WTC11 (cell line): ENCODE measurements at places on chromosomes 4 and X. TPM values are rescaled to one million over a fixed set of nuclear protein-coding genes. Genes with fewer than 3 reads are reported as not detected.

Gene HPF1
- 34.3 to 40.0 TPM (median 35.5 TPM) in 3 replicates for total RNA-seq

Gene PNPLA4
- total RNA-seq: 11.7 to 18.4 TPM (median 17.5 TPM) in 3 replicates

Gene RIPPLY1
- not detected in 3 replicates for total RNA-seq

Gene RXFP1
- 0.48 to 0.89 TPM (median 0.82 TPM) in 3 replicates for total RNA-seq

DNA sequence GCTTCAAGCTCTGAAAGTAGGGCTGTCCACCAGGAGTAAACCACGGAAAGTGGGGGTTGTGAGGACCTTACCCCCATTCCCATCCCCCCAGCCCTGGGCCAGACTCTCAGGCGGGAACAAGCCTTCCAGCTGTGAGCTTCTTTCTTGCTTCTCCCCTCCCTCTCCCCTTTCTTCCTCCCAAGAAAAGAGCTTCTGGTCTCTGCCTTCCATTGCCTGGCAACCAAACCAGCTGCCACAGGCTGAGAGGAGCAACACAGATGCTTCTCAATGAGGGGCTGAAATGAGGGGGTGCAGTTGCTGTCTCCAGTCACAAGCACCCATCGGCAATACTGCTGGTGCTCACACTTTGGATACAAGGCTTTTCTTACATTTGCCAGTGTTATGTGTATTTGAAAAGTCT lies 72.5 kb downstream of the SLC16A2 start:
- no peaks in the 10 kb centered on the region for H3K27me3 ChIP-seq
- H3K36me3 ChIP-seq: no peaks in the 10 kb centered on the region
- H3K4me1 ChIP-seq: peaks cover 55% of the 10 kb centered on the region
- H3K4me3 ChIP-seq: no peak overlapping the region; the same call in 1 of the 2 replicates
- H3K27ac ChIP-seq: no peak overlapping the region

GRCh38 chr4:3202836-3203820 lies 45.8 kb upstream of the MSANTD1 start:
- H3K27me3 ChIP-seq: no peaks in the 10 kb centered on the region
- DNase-seq: no peak

DNA sequence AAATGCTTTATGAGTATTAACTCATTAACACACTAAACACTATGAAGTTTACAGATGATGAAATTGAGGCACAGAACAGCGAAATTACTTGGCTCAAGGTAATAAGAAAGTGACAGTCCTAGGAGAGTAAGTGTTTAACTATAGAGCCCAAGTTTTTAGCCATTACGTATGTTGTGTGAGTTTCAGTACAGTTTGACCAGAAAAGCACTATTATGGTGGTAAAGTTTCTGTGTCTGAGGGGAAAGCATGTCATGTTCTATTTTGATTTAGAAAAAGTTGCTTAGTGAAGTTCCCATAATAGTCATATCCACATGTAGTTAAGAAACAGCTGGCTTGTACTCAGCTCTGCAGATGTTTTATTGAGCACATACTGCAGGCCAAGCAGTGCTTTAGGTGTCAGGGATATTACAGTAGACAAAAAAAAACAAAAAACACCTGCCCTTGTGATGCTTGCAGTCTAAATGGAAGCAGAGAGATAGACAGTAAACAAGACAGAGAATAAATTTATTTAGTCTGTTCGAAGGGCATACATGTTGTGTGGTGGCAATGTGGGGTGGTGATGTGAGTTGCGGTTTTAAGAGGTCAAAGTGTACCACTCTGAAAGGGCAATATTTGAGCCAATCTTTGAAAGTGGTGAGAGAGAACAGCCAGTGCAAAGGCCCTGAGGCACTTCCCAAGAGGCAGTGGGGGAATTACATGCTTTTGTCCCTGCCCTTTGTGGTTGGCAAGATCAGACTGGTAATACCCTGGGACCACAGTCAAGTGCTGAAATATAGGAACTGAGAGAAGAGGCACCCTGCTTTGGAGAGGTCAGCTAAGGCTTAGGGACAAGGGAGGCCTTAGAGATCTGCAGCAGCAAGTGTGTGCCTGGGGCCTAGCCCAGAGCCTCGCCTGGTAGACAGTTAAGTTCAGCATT lies 6.2 kb downstream of the TMEM131L start:
- no peak overlapping the region for H3K4me3 ChIP-seq
- peaks cover 13% of the 10 kb centered on the region for H3K36me3 ChIP-seq
- no peak overlapping the region for H3K27ac ChIP-seq
- no peaks in the 10 kb centered on the region for H3K27me3 ChIP-seq
- H3K4me1 ChIP-seq: peaks cover 23% of the 10 kb centered on the region
- no peak for DNase-seq
